ENCODE measurements at places on chromosomes 4 and X. TPM values are rescaled to one million over a fixed set of nuclear protein-coding genes. Genes with fewer than 3 reads are reported as not detected.
A peak's percentile ranks its signal among the peaks of the same experiment; 100 is the strongest.

- no peak for DNase-seq
Observed at GRCh38 chrX:39928704-39929378, 168.9 kb downstream of the BCOR start.

The CLDN2 gene
- total RNA-seq = not detected

GRCh38 chrX:71103110-71103983, 3.2 kb downstream of the CXorf65 start:
- DNase-seq = peak; percentile 56

- DNase-seq = no peak
Observed at GRCh38 chr4:79233820-79234219, 92.0 kb downstream of the NAA11 start.

DNA sequence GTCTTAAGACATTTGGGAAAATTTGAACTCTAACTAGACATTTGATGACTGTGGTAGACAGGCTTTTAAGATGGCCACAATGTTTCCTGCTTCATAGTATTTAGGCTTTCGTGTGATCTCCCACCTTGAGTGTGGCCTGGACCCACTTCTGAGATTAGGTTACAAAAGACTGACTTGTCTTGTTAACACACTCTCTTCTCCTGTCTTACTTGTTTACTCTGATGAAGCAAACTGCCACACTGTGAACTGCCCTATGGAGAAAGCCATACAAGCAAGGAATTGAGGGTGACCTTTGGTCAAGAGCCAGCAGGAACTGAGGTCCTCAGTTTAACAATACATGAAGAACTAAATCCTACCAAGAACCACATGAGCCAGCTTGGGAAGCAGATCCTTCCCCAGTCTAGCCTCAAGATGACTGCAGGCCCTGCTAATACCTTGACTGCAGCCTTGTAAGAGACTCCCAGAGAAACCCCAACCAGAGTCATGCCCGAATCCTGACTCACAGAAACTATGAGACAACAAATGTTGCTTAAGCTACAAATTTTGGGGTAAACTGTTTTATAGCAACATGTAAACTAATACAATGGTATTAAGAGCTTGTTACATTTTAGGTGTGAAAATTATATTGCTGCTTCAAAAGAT, 20.3 kb downstream of the UBA6 start:
- DNase-seq = no peak

DNA sequence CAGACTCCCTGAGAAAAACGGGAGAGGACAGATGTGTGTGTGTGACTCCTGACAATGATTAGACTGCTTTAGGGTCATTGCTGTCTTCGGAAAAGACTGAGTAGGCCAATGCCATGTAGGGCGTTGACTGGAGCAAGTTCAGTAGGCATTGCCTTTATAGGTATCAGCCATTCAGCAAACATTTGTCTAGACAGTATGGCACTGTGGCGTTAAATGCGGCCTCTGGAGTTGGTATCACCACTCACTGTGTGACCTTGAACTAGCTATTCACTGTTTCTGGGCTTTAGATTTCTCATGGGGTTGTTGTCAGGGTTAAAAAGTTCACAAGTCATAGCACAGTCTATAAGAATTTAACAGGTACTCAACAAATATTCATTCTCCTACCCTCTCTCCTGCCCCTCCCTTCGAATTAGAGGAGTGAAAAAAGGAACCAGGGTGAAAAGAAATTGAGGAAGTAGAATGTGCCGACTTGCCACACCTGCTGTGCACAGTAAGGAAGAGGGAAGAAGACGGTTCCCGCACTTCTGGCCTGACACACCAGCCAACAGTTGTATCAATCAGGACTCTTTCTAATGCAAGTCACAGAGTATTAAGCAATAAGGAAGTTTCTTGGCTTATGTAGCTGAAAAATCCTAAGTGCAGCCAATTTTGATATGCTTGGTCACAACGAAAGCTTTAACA, 83.2 kb upstream of the PLAC8 start:
- no peak for DNase-seq

DNA sequence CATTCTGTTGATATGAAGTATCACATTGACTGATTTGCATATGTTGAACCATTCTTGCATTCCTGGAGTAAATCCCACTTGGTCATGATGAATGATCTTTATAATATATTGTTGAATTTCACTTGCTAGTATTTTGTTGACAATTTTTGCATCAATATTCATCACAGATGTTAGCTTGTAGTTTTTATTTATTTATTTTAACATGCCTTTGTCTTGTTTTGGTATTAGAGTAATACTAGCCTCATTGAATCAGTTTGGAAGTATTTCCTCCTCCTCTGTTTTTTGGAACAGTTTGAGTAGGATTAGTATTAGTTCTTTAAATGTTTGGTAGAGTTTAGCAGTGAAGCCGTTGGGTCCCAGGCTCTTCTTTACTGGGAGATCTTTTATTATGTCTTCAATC, 13.9 kb upstream of the ADH1C start:
- no peak for DNase-seq

The RHOH gene
- total RNA-seq = 148 TPM

DNA sequence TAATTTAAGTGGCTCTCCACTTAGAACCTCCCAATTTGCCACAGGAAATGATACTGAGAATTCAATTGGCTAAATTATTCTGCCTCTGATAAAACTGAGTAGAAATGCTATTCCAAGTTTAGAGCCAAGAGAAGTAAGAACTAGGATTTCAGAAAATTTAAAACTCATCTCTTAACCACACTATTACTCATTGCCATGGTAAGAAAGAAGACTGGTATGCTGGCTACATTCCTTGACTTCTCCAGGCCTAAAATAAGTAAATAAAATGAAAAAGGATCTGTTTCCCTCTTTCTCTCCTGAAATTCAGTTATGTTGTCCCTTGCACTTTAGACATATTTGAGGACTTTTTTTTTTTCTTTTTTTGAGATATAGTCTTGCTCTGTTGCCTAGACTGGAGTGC, 23.3 kb downstream of the ZNF280C start:
- no peak for DNase-seq

DNA sequence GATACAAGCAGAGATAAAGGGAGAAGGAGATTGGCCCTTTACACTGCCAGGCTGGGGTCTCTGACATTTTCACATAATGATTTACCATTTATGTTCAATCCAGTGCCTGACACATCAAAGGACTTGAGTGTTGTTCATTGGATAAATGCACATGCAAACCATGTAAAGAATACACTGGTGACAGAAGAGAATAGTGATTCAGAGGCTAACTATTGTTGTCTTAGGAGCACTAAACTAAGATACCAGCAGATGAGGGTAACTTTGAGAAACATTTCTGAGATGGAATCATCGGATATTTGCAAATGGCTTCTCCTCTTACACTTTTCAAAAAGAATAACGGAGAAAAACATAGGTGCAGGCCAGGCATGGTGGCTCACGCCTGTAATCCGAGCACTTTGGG, 67.3 kb upstream of the HHIP start:
- DNase-seq = no peak

DNA sequence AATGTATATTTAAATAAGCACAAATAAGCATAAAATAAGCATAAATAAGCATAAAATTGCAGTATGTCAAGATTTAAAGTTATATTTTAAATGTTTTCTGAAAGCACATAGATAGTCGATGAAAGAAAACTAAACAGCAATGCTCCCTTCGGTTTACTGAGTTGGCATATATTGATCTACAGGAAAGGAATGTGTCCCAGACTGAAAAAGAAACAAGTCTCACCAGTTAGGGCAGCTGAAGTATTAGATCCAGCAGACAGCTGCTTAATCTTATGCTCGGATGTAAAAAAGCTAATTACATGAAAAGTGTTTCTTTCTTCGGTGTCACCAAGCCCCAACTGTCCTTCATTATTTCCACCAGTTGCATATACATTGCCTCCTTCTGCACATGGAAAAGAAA, 8.7 kb downstream of the RPGR start:
- DNase-seq = no peak

- no peak for DNase-seq
Observed at GRCh38 chr4:20645236-20645635, 55.0 kb upstream of the PACRGL start.

GRCh38 chrX:67622053-67622585, 78.3 kb downstream of the AR start:
- no peak for DNase-seq

The MAGEA2B gene
- not detected for total RNA-seq

GRCh38 chr4:158155656-158156356, 17.0 kb downstream of the GASK1B start:
- DNase-seq = no peak

The CXCL10 gene
- 1.6 TPM for total RNA-seq

DNA sequence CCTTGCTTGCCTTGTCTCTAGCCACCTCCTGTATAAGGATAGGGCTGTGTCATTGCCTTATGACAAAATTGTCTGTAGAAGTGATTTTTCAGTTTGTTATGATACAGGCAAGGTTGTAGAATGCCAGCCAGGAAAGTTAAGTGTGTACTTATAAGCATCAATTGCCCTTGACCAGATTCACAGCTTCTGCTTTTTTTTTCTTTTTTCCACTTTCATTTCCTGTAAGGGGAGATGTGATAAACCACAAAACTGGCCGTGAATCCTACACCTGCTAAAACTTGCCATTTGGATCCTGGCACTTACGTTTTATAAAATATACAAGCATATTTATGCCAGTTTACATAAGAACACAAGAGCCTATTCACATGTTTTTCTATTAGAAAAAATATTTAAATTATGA, 35.0 kb upstream of the BMPR1B start:
- DNase-seq = no peak

DNA sequence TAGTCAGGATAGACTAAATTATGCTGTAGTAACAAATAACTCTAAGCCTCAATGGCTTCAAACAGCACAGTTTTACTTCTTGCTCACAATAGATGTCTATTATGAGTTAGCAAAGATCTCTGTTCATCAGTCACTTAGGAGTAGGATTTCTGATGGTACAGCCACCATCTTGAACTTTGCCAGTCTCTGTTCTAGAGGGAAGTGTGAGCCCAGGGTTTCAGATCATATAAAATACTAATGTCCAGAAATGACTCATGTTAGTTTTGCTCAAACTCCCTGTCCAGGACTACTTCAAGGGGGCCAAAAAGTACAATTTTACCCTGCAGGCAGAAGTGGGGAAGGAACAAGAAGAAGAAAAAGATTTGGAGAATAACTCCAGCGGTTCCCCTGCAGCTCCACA, 77.1 kb upstream of the LSM6 start:
- no peak for DNase-seq

DNA sequence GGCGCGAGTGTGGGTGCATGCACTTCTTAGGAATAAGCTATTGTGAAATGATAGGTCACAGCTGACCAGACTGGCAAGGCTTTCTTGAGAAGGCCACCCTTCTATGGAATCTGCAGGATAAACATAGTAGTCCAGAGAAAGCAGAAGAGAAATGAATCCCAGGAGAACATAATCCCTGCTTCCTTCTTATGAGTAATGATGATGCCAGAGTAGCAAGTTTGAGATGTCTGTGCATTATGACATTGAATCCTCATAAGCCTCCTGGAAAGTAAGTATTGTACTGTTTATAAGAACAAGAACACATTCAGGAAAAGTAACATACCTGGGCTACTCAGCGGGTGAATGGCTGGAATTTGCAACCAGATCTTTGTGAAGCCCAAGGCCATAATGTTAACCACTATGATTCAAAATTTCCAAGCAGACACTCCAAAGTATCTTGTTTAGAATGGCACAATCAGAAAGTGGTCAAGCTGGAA, 272.1 kb upstream of the HS3ST1 start:
- DNase-seq = no peak

- DNase-seq = peak; percentile 18
Observed at GRCh38 chr4:87073199-87074120, 138.6 kb downstream of the AFF1 start.

Data from CD8-positive, alpha-beta memory T cell (primary cell).